Motor neuron (in vitro differentiated cells): ENCODE measurements at places on chromosomes 12 and 14.

DNA sequence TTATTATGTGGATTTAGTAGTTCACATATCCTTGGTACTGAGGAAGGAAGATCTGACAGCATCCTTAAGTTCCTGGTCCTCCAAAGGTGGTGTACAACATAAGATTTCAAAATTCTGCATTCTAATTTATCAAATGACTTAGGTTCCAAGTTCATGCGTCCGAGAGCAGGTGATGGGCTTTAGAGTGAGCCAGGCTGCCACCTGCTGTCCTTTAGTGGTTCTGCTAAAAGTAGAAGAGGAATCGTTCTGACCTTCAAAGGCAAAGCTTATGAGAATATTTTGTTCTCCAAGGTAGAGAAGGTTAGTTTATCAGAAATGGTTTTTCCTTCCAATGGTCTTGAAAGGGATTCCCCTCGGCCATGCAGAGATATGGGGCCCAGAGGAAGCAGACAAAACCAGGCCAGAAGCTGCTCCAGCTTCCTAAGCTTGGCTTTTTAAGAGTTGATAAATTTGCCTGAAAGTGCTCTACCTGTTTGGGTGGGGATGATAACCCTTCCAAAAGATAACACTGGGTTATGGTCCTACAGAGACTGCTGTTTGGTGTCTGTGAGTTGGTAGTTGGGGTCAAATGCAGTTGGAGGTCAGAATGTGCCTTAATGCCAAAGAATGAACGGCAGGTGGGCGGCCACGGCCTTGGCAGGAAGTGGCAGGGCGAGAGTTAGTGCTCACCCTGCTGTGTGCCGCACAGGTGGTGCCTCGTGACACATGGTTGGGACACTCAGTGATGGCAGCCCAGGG, 29.1 kb upstream of the LRTM2 start:
- ATAC-seq: no peak

DNA sequence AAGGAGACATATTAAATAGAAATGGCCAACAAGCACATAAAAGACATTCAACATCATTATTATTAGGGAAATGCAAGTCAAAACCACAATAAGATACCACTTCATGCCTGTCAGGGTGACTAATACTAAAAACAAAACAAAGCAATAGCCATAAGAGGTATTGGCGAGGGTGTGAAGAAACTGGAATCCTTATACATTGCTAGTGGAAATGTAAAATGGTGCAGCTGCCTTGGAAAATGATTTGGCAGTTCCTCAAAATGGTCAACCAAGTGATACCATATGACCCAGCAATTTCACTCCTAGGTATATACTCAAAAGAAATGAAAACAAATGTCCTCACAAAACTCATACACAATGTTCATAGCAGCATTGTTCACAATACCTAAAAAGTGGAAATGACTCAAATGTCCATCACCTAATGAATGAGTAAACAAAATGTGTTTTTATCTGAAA, 27.0 kb downstream of the GPR135 start:
- no peak for ATAC-seq

- no peak for ATAC-seq
These were observed 953 bp downstream of the MAPK1IP1L start for GRCh38 chr14:55052269-55052930.

- ATAC-seq: no peak
These were observed 62.7 kb upstream of the OR10AD1 start for GRCh38 chr12:48265777-48266176.

DNA sequence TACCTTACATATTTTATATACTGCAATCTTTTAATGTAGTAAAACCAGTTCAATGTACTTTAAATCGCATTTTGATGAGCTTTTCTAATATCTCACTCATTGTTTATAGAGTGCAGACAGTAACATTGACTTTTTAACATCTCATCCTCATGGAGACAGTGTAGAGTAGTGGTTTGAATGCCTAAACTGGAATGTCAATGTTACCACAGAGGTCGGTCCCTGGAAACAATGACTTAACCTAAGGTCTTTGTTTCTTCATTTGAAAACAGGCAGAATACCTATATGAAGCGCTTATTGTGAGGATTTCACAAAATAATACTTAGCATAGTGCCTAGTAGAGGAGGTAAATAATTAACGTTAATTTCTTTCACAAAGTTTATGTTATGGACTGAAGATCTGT, 5.0 kb downstream of the CDK17 start:
- ATAC-seq: no peak

DNA sequence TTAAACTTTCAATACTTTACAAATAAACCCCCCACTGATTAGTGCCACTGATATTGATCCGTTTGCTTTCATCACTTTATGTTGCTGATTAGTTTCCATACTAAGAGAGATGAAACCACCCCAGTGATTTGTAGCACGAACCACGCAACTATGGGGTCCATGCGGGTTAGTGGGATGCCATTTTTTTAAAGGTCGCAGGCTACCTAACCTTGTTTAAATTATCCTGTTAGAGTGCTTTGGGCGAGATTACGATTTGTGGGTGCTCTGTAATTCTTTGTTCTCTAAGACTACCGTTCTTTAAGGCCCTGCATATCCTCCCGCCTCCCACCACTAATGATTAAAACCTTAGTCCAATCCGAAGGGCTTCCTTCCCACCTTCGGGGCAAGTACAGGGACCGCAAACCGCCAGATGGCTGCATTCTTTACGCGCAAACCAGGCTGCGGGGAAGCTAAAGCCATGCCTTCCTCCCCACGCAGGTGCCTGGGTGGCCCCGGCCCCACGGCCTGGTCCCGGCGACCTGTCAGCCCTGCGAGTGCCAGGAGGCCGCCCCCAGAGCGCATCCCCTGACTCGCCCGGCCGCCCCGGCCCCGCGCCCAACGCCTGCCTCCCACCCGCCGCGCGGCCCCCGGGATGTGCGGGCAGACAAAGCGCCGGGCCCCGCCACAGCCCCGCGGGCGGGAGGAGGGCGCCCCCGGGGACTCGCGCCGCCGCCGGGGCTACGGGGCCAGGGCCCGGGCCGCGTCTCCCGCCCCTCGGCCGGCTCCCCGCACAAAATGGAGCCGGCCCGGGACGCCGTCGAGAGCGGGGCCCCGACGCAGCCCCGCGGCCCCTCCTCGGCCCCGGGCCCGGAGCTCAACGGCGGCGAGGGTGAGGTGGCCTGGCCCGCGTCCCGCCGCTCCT, 759 bp downstream of the NFYB start:
- ATAC-seq: peak; percentile 9

GRCh38 chr14:55801121-55801520, 221.1 kb downstream of the KTN1 start:
- no peak for ATAC-seq

DNA sequence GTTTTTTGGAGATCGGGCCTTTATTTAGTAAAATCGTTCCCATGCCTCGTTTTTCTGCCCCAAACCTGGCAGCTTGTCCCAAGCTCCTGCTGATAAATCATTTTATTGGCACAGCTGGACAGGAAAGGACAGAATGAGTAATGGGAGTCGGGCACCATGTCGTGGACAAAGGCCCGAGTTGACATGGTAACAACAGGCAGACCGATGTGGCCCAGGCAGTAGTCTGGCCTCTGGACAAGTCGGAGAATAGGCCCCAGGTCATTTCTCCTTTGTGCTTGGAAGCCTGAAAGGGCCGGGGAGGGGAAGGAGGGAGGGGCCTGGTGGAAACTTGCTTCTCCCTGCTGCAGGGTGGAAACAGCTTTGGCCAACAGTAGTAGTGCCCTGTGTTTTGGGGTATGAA, 234.9 kb downstream of the SUDS3 start:
- peak; percentile 99 for ATAC-seq

GRCh38 chr12:91695964-91696363, 449.7 kb downstream of the BTG1 start:
- ATAC-seq: no peak

DNA sequence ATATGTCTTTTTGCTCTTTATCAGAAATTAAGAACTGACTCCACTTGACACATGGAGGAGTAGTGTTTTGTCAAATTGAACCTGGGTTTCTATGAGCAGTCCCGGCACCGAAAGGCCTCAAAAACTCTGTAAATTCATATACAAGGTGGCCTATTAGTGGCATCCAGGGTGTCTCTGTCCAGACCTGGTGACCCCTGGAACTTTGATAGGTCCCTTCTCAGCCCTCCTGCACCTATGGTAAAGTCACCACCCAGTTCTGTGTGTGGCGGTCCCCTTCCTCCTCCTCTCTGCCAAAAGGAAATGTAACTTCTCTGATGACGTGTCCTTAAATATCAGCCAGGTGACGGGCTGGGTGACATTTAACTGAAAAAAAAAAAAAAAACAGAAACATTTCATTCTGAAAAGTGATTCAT, 204.0 kb upstream of the FOXN3 start:
- ATAC-seq: no peak

- no peak for ATAC-seq
These were observed 1.9 kb upstream of the DCAF5 start for GRCh38 chr14:69154779-69155178.
